ENCODE measurements at places on chromosomes 2 and 18.

- peak; percentile 47 for DNase-seq
These were observed 227.6 kb upstream of the SMIM21 start for GRCh38 chr18:75654851-75655751.

GRCh38 chr2:138447889-138448570, 53.5 kb upstream of the SPOPL start:
- no peak for DNase-seq

GRCh38 chr2:40488927-40489677, 37.2 kb upstream of the SLC8A1 start:
- no peak for DNase-seq

GRCh38 chr2:239164335-239164871, 236.4 kb downstream of the HDAC4 start:
- DNase-seq, result no peak

DNA sequence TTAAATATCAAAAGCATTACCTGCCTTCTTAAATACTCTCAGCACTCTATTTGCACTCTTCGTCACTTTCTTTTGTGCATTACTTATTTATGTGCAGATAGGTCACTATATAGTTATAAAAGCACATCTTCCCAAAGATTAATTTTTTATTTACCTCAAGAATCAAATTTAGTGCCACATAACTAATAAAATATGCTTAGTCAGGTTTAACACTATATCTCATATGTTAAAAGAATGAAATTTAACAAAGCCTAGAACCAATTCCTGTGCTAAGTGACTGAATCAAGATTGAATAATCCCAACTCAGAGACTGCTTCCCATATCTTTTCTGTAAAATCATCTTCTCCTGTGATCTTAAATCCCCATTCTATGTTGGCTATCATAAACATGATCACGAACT, 957.5 kb upstream of the NXPH2 start:
- DNase-seq, result no peak

GRCh38 chr18:22136395-22136794, 33.0 kb upstream of the GATA6 start:
- DNase-seq, result no peak

- DNase-seq, result no peak
These were observed 252.7 kb downstream of the ZEB2 start for GRCh38 chr2:144267239-144267638.

- no peak for DNase-seq
These were observed 162.7 kb downstream of the MYO3B start for GRCh38 chr2:170340693-170341068.

Data from hindlimb muscle (tissue), 1 donor.